ENCODE measurements at places on chromosomes 7 and 10.

DNA sequence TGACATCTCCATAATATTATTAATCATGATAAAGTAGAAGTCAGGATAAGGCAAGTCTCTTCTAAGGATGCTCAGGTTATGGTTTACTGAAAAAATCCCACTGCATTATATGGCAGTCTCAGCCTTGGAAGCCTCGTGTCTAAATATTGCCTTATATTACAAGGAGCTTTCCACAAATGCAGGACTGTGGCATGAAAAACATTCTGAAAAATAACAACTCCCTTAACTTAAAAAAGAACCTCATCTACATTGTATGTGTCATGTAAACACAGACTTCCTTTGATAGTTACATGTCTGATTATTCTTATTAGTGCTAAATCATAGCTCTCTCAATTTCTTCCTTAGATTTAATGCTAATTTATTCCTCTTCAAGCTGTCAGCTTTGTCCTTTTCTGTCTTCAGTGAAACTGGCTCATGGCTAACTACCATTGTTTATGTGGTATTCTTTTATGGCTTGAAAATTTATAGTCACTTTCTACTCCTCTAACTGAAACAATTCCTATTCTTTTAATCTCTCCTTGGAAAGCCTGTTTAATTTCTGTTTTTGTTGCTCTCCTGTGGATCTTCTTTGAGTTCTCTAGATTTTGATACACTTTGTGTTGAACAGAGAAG is 156.1 kb downstream of the KIF20B start:
- DNase-seq, result no peak

- no peak for DNase-seq
These were observed 35.2 kb downstream of the ZNF783 start for GRCh38 chr7:149297034-149297755.

DNA sequence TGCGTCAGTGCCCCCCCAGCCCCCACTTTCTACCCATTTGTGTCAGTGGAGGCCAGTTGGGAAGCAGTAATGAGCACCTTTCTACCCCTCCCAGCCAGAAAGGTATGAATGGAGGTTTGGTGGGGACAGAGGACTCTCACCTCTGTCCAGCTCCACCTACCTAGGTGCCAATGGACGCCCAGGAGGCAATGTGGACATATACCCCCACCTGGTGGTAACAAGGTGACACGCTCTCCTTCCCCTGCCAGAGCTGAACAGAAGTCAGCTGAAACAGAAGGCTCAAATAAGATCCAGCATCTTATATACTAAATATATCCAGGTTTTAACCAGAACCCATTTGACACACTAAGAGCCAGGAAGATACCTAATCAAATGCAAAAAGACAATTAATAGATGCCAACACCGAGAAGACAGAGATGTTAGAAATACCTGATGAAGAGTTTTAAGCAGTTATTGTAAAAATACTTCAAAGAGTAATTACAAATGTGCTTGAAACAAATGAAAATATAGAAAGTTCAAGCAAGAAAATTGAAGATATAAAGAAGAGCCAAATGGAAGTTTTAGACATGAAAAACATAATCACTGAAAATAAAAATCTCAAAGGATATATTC is 18.4 kb upstream of the SORCS3 start:
- no peak for DNase-seq

DNA sequence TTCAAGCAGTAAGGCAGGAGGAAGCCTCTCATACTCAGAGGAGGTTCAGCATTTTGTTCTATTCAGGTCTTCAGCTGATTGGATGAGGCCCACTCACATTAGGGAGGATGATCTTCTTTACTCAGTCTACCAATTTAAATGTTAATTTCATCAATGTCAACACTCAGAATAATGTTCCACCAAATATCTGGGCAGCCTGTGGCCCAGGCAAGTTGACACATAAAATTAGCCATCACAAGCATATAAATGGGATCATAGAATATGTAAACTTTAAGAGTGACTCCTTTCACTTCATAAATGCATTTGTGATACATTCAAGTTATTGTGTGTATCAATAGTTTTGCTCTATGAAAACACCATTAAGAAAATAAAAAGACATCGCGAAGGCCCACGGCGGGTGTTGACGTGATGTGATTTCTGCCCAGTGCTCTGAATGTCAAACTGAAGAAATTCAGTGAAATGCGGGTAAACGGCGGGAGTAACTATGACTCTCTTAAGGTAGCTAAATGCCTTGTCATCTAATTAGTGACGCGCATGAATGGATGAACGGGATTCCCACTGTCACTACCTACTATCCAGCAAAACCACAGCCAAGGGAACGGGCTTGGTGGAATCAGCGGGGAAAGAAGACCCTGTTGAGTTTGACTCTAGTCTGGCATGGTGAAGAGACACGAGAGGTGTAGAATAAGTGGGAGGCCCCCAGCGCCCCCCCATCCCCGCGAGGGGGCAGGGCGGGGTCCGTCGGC is 536.1 kb upstream of the AUTS2 start:
- peak; percentile 11 for DNase-seq

- DNase-seq, result no peak
These were observed 872.3 kb upstream of the PHF14 start for GRCh38 chr7:10101351-10101750.
